ENCODE measurements at places on chromosomes 7 and 10. TPM values are rescaled to one million over a fixed set of nuclear protein-coding genes. Genes with fewer than 3 reads are reported as not detected.

KCNH2 gene
- 0.05 TPM for total RNA-seq

NME8 gene
- total RNA-seq = not detected

PNPLA8 gene
- 47.3 TPM for total RNA-seq

GNG11 gene
- total RNA-seq = 40.3 TPM

MAP3K8 gene
- 0.67 TPM for total RNA-seq

PSD gene
- 0.61 TPM for total RNA-seq

SLC25A13 gene
- total RNA-seq = 196 TPM

LRRTM3 gene
- total RNA-seq = not detected

RARRES2 gene
- total RNA-seq = not detected

ZNF775 gene
- 10.5 TPM for total RNA-seq

CALHM1 gene
- total RNA-seq = not detected

PON1 gene
- total RNA-seq = 0.16 TPM

CLDN15 gene
- total RNA-seq = 9.2 TPM

LRGUK gene
- total RNA-seq = 9.9 TPM

LIPF gene
- total RNA-seq = not detected

LHFPL3 gene
- 0.16 TPM for total RNA-seq

ERVW-1 gene
- not detected for total RNA-seq

CELF2 gene
- total RNA-seq = 8.1 TPM

Data from SK-MEL-5 (cell line).